ENCODE measurements at places on chromosomes 12 and 14.

- DNase-seq, result peak; percentile 49
Observed at GRCh38 chr12:46266869-46267574, 1.8 kb downstream of the SLC38A1 start.

GRCh38 chr14:53999061-53999488 lies 42.5 kb upstream of the BMP4 start:
- DNase-seq, result no peak

GRCh38 chr12:13141686-13142085 lies 38.2 kb upstream of the GSG1 start:
- DNase-seq, result no peak

DNA sequence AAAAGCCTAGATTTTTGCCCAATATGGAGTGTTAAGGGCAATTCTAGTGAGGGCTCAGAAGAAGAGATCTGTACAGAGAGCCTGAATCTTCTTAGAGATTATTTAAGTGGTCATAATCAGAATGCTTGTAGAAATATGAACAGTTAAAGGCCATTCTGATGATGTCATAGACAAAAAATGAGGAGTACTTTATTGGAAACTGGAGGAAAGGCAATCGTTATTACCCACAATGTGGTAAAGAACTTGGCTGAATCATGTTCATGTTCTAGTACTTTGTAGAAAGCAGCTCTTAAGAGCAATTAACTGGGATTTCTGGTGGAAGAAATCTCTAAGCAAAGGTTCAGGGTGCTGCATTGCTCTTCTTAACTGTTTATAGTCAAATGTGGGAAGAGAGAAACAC lies 36.4 kb upstream of the SYT10 start:
- no peak for DNase-seq

GRCh38 chr12:54034785-54035310 lies 2.0 kb downstream of the HOXC5 start:
- DNase-seq, result no peak

DNA sequence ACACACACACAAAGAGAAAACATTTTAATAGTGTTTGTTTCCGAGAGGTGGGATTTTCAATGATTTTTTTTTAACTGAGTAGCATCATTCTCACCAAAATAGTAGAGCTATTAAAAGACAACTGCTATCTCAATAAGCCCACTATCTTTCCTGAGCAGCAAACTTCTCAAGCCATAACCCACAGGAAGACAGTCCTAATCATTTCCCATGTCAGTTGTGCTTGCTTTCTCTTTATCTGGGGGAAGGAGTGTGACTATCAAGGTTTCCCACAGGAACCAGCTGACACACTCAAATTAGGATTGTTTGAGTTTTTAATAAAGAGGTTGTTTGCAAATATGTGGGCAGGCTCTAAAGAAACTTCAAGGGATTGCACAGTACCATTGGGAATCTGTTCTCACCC lies 4.9 kb upstream of the MAX start:
- no peak for DNase-seq

DNA sequence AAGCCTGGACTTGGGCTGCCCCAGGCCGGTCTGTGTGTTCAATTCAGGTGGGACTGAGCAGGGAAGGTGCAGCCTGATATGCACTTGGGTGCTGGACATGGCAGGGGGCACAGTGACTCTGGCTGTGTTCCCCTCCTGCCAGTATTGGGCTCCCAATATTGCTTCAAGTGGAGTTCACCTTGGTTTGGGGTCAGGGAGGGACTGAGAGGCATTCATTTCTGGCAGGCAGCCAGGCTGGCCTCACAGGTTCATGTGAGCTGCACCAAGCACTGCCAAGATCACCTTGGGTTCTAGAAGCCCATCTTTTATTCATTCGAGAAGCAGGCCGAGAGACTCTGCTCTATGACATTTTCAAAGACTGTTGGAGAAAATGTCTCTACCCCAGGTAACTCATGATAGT lies 245.0 kb downstream of the CHST11 start:
- no peak for DNase-seq

DNA sequence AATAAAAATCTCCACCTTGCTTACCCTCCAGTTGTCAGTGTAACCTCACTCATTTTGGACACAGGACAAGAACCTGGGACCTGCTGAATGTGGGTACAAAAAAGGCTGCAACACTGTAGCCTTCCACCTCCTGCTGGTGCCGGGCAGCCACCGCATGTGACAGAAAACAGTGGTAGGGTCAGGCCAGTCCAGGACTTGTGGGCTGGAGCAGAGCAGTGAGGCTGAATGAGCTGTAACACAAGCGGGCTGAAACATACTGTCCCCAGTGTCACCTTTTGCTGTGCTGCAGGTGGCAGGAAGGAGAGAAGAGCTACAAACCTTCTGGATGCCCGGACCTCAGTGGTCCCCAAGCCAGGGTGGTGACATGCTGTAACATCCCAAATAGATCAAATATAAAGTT lies 465.4 kb upstream of the FOXG1 start:
- no peak for DNase-seq

- no peak for DNase-seq
Observed at GRCh38 chr14:73248108-73248868, 11.0 kb downstream of the PAPLN start.

DNA sequence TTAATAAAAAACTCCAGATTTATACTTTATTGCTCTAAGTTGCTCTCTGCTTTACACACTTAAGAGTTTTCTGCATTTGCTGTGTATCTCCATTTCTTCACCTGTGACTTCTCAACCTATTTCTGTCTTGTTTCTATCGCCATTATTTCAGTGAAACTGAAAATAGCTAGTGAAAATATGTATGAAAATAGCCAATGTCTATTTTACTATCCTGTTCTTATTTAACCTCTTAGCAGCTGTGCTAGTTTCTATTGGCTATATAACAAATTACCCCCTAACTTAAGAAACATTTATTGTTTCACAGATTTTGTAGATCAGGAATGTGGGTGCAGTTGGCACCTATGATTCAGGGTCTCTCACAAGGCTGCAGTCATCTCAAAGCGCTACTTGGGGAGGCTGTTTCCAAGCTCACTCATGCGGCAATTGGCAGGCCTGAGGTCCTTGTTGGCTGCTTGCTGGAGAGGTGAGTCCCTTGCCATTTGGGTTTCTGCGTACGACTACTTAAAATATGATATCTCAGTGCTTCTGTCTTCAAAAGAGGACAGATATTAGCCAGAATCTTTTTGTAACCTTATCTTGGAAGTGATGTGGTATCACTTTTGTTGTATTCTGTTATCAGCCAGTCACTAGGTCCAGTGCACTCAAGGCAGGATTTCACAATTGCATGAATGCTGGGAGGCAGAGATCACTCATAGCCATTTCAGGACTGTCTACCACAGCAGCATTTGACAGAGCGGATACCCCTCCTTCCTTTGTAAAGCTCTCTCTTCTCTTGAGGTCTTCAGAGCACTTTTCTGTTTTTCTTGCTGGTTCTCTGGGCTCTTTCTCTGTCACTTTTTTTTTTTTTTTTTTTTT lies 7.2 kb downstream of the ERC1 start:
- DNase-seq, result no peak

GRCh38 chr14:99360774-99361595 lies 89.0 kb upstream of the BCL11B start:
- DNase-seq, result no peak

DNA sequence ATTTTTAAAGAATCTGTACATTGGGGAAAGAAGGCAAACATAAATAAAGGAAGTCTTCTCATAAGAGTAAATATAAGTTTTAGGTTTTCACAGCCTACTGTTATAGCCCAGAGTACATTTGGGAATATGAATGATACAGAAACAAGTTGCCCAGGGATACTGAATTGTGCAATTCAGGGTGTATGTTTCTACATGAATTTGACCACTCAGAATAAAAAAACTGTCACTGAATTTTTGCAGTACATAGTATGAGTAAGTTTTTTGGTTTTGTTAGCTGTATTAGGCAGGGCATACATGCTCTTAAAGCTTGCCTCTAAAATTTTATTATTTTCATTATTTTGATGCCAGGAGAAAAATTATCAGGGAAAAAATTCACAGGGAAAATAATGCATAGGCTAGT lies 6.6 kb upstream of the PCNX4 start:
- no peak for DNase-seq

- no peak for DNase-seq
Observed at GRCh38 chr12:110934093-110934852, 13.9 kb upstream of the MYL2 start.

- DNase-seq, result peak; percentile 11
Observed at GRCh38 chr12:12721176-12721751, 4.1 kb downstream of the CDKN1B start.

DNA sequence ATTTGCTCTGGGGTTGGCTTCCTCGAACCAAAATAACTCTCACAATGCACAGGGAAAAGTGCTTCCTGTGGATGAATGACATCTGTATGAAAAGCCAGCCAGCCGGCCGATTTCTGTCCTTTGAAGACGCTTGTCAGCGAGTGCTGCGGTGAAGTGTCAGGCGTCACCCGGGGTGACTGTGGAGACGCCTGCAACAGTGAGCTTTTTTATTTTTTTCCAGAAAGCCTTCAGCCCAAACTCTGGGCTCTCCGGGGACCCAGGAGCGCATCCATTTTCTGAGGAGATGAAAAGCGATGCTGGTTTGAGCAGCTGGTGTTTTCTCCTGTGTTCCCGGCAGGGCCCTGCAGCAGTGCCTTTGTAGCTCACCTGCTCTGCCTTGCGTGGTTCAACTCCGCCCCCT lies 147.9 kb upstream of the MYL2 start:
- no peak for DNase-seq

DNA sequence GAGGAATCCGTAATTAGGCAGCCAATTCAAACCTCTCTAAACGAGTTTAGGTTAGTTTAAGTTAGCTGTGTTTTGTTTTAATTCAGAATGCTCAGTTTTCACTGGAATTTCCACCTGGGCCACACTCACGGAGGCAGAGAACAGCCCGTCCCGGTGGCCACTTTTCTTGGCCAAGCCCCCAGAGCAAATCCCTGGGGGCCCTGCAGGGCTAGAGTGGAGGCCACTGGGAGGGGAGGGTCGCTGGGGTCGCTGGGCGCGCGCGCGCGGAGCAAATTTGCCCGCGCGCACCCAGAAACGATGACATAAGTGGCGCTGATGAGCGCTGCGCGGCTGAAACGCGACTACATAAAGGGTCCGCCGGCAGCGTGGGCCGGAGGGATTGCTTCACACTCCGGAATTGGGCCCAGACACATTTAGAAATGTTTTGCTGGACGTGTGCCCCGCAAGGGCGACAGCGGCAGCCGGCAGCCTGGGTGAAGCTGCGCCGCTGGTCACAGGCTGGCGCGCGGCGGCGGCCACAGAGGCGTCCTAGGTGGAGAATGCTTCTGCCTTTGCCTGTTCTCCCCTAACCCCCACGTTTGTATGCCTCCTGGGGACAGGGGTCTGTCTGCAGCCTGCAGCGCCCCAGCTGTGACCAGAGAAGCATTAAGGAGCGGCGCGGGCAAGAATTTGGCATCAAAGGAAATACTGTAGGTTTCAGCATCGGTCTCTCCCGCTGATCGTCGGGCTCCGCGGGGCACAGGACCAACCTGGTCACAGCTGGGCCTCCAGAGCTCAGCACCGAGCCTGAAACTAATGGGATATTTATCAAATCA lies 37.9 kb upstream of the TBX5 start:
- DNase-seq, result no peak

GRCh38 chr12:73053893-73054292 lies 781.7 kb downstream of the TRHDE start:
- no peak for DNase-seq

DNA sequence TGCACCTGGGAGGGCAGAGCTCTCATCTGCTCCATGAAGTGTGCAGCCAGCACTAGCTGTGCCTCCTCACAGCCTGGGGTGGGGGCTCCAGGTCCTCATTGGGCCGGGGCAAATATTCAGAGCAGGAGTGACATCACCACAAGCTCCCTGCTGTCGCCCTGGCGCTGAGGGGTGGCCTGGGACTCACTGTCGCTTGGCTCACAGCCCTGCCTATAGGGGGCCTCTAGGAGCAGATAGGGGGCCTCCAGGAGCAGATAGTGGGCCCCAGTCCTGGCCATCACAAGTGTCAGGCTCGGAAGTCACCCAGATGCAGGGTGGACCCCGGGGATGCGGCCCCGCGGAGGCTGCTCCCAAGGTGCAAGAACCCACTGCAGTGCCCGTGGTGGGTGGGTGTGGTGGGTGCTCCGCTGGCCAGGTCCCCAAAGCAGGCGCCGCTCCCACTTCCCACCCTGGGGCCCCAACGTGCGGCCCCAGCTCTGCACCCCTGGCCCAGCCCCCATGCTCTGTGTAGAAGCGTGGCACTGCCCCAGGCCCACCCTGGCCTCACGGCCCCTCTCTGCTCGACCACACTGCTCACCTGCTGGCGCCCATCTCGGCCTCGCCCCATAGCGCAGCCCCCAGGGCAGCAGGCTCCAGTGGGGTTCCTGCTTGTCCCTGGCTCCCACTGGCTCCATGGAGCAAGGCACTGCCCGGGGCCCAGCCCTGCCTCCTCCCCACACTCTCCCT lies 18.0 kb downstream of the SYNJ2BP start:
- DNase-seq, result no peak

GRCh38 chr12:28710882-28711281 lies 438.2 kb upstream of the FAR2 start:
- no peak for DNase-seq

DNA sequence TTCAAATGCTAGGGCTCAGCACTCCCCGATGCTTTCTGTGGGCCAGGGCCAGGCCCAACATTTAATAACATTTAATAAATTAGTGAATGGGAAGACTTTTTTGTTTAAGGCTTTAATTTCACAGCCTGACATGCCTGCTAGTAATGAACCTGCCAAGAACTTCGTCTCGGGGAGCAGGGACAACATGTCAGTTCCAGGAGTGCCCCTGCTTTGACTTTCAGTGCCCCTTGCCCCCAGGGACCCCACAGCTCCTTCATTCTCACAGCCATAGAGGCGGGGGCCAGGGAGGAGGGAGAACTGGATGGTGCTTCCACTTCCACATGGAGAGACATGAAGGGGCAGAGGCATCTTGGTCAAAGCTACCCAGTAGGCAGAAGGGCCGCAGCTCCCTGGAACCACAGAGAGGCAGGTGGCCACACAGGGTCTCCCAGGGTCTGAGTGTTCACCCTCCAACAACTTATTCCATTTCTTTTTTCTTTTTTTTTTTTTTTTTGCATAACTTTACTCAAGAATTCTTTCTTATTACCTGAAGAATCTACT lies 66.0 kb upstream of the DDX11 start:
- no peak for DNase-seq
